ENCODE measurements at places on chromosomes 3 and 15.
A peak's percentile ranks its signal among the peaks of the same experiment; 100 is the strongest.

- no peak for DNase-seq
These were observed 775.6 kb downstream of the ROBO2 start for GRCh38 chr3:77815467-77815866.

GRCh38 chr3:71498543-71498942 is 85.0 kb downstream of the FOXP1 start:
- DNase-seq = no peak

DNA sequence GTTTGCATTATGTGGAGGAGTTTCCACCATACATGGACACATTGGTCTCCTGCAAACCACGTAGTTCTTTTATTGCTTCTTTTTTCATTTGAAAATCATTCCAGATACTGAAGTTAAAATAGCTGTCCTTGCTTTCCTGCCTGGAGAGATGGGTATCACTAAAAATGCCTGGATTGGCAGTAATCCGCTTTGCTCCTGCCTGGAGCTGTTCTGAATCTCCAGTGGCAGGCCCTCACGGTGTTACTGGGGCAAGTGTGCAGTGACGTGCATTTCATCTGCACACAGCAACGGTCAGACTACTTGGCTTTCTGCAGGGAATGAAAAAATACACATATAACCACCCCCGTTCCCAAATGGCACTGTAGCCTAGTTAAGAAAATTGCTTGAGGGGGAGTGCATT is 272.9 kb downstream of the IL5RA start:
- DNase-seq = no peak

GRCh38 chr3:45803252-45803935 is 7.1 kb upstream of the SLC6A20 start:
- no peak for DNase-seq

DNA sequence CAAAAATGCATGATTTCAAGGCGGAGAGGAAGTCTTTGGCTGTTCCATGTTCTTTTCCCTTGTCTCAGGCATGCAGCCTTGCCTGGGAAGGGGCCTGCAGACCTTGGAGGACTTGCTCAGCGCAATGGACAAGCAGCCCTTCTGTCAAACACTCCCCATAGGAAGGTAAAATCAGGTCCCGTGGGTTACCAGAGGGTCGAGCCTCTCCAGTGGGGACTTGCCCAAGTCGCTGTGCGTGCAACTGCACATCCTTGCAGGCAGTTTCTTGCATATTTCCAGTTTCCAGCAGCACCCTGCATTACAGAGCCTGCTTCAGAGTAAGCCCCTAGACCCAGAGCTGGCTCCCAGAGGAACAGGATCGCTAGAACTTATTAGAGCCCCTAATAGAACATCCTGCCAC is 75.5 kb upstream of the KLF13 start:
- no peak for DNase-seq

- DNase-seq = no peak
These were observed 9.3 kb downstream of the PXYLP1 start for GRCh38 chr3:141240687-141241615.

DNA sequence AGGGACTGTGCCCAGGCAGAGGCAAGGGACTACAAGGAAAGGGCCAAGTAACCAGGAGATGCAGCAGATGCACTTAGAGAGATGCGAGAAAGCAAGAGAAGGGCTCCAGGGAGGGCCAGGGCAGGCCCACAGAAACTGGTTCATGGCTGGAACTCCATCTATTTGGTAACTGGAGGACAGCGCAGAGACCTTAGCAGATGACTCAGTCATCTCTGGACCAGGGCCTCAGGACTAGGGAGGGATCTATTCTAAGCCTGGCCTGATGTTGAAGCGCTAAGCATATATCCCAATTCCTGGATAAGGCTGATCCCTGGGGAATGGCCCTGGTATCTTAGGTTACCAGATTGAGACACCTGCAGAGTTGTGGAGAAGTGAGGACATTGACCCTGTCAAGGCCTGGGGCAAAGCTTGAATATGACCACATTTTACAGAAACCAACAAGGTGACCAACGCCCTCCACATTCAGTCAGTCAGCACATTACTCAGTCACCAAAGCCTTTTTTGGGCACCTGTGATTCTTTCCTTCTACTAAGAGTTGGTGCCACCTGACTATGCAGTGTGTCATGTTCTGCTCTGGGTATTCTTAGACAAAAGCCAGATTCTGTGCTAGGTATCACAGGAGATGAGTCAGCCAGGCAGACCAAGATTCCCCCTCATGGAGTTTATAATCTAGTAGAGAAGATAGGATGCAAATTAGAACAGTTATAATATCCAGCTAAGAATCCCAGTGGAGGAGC is 68.4 kb upstream of the SLCO3A1 start:
- DNase-seq = no peak

DNA sequence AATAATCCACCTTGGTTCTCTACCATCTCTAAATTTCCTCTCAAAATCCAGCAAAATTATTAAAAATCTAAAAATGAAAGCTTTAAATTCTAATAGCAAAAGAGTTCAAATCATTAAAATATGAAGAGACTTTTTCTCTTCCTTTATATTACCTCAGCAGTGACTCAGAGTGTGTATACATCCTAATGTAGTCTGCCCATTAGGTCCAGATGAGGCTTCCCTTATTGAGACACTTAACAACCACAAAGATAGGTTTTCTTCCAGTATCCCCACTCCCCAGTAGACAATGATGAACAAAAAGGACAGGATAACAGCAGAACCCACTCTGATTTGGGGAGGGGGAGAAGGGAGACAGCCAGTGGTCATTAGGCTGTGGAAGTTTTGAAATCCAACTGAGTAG is 61.5 kb upstream of the DCBLD2 start:
- DNase-seq = no peak

DNA sequence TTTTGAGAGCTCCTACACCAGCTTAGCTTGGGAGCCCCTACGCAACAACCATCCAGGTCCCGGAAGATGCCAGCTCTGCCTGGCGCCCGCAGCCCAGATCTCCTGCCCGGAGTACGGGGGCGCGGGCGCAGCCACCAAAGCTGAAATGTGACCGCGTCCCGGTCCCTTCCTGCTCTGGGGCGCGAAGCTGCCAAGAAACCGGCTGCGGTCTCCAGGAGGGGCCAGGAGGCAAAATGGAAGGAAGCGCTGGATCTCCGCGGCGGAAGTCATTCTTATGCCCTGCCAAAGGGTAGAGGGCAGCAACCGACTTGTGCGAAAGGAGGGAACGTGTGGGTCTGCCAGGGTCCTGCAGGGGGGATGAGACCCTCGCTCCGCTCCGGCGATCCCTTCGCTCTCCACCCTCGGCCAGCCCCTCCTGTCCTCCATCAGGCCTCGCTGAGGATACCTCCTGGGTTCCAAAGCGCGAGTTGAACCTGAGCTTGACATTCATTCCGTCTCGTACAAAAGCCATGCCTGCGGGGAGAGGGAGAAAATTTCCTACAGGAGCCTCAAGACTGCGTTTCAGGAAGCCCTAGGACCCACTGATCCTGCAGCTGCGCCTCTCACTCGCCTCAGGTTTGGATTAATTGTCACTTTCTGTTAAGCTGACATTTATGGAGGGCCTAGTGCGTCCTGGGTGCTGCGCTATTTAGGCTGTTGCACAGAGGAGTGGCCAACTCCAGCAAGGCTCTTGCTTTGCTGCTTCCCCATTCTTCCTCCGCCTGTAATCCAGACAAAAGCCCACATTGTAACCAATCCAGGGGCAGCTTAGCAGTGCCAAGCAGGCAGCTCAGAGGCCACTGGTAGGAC is 98.3 kb upstream of the VGLL3 start:
- DNase-seq = peak; percentile 80

DNA sequence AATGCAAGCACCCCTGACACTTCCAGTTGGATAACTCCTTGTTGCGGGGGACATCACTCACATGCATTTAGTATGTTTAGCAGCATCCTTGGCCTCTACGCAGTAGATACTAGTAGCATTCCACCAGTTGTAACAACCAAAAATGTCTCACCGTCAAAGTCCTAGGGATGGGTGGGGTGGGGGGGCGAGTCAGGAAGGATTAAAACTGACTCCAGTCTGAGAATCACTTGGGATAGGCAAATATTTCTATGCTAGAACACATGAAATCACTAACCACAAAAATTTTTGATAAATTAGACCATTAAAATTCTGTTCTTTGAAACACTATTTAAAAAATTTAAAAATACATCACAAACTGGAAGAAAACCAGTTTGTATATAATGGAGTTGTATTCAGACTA is 18.0 kb downstream of the ICE2 start:
- DNase-seq = no peak

Data from NCI-H2227 treated with DMSO at 0.1 percent for 48 hours (cell line).